ENCODE measurements at places on chromosomes 3 and 15. TPM values are rescaled to one million over a fixed set of nuclear protein-coding genes. Genes with fewer than 3 reads are reported as not detected.

DNA sequence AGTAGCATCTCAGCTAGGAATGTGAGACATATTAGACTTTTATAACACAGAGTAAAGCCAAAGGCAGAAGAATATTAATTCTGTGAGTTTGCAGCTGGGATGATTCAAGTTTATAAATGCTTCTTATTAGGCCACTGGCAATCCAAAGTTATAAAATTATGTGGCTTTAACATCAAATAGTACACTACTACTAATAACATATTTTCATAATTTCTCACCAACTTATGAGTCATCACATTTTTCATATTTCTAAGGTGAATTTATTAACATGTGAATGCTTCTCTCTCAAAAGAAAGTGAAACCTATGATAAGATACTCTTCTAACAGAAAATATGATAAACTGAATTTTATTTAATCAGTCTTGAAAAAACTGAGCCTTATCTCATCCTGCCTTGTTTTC lies 1348.2 kb upstream of the ALCAM start:
- DNase-seq: no peak

PPP1R14D gene
- total RNA-seq: 186 TPM

GRCh38 chr3:133880886-133881455 lies 14.7 kb downstream of the RAB6B start:
- DNase-seq: no peak

ATP10A gene
- total RNA-seq: 2.4 TPM

DNA sequence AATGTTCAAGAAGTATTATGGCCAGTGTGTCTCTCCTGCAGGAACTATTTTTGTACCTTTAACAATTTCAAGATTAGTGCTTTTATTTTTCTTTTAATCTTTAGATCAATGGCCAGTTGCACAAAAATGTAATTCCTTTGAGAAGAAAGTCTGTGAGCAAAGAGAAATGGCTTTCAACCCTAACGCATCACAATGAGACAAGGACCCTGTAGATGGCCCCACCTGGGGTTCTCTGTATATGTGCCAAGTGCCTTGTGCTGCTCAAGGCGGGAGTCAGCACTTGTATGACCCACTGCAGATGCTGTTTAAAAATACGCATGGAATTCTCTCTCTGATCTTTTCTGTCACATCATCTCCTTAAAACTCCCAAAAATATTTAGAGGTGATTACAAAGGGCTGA lies 453.4 kb downstream of the OCA2 start:
- no peak for DNase-seq

ANKRD34C gene
- not detected for total RNA-seq

DNA sequence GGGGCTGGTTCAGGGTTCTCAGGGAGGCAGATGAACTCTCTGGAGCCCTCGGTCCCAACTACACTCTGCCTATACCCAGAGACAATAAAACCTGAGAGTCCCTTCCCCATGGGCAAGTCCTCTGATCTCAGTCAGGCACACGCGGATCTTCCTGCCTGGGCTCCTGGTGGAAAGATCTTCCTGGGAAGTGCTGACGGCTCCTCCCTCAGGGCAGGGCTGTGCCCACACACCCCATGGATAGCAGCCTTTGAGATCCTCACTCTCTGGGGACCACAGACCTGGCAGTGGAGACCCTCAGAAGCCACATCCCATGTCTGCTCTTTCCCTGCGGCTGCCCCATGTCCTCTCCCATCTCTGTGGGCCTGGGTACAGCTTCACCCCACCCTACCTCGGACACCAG lies 10.4 kb downstream of the SH2D7 start:
- DNase-seq: no peak

DNA sequence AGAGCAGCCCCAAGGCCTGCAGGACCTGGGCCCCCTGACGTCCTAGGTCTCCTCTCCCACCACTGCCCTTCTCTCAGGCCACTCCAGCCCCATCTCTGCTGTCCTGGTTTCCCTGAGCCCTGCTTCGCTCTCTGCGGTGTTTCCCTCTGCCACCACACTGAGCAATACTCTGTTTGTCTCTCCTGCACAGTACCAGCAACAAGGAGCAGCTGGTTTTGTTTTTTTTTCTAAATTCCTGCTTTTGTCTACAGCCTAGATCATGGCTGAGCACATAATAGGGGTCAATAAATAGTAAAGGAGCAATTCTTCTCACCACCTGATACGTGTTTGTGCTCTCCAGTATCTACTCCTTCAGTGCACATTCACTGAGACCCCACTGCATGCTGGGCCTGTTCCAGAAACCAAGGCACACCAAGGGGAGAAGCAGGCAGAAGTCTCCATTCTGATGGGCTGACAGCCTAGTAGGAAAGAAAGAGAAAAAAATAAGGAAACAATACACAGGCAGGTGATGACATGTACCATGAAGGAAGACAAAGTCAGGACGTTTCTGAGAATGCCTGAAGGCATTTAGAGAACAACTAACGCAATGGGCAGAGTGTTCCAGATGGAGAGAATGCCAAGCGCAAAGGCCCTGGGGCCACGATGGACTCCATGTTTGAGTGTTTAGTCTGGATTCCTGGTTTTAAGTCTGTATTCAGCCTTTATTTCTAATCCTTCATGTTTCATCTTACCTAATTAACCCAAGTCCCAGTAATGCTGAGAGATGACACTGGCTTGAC lies 6.0 kb upstream of the ACAD9 start:
- no peak for DNase-seq

GRCh38 chr3:127077505-127078064 lies 94.7 kb downstream of the PLXNA1 start:
- no peak for DNase-seq

DNA sequence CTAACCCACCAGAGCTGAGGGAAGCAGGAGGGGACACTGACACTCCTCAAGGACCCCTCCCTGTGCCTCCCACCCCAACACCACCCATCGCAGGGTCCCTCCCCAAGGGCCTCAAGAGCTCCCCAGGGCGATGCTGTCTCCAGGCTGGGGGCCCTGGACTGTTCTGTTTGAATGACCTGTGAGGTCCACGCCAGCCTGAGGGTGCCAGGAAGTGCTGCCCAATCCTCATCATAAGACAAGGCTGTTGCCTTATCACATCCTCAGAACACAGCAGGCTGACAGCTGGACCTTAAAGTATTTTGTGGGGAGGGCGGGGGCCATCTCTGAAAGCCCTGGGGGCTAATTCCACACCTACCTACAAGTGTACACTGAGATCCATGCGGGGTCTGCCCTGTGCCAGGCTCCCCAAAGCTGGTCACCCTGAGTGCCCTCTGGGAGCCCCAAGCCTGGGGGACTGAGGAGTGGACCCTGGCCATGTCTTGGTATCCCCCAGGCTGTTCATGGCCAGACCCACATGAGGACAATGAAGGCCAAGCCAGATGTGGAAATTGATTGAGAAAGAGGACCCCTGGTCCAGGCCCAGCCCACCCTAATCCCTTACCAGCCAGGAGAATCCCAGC lies 23.8 kb upstream of the GOLGA6C start:
- no peak for DNase-seq

DNA sequence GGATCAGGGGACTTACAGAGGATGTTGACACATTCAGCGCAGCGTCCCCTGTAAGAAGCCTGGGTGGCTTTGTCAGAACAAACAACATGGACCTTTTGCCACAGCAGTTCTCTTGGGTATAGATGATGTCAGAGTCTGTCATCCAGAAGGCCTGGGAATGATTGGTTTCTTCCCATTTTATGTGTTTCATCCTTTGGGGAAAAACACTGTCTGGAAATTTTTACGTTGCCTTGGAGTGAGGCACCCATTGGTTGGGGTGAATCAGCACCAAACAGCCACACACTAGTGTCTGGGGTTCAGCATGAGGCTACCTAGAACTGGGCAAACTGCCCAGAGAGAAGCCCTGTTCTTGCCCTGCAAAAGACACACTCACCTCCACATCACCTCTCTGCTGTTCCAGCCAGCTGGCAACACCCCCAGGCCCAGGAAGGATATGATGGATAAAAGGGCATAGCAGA lies 123.0 kb downstream of the FAM43A start:
- DNase-seq: no peak

GRCh38 chr3:131283862-131284261 lies 97.7 kb upstream of the NUDT16 start:
- DNase-seq: no peak

GOLGA6D gene
- total RNA-seq: not detected

GRCh38 chr3:141100531-141101320 lies 49.6 kb downstream of the SPSB4 start:
- no peak for DNase-seq

DNA sequence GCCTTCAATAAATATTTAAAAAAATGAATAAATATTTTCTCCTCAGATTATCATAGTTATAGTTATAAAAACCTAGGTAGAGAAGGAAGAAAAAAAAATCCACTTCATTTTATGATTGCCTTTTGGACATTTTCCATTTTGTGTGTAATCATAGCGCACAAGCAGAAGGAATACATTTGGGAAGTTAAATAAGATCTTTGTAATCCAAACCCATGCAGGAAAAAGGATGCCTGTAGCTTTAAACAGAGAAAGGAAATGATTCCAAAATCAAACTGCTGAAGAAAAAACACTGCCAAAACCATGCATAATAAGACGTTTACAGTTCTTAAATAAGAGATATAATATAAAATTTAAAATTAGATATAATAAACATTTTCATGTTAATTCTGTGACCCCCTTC lies 7.4 kb upstream of the CCDC54 start:
- DNase-seq: no peak

- DNase-seq: no peak
Measured at GRCh38 chr3:122055215-122055614, at the start of gene CD86. Gene CD86, plus strand, starts transcription at chr3:122055362. Its CDS starts 128 bp downstream, at chr3:122055490.

CRYGS gene
- 3.8 TPM for total RNA-seq

GRCh38 chr3:67561667-67562394 lies 92.6 kb downstream of the SUCLG2 start:
- DNase-seq: no peak
